ENCODE measurements at places on chromosomes 2 and 18.

GRCh38 chr2:71379086-71379485 is 47.5 kb downstream of the ZNF638 start:
- no peak for DNase-seq

DNA sequence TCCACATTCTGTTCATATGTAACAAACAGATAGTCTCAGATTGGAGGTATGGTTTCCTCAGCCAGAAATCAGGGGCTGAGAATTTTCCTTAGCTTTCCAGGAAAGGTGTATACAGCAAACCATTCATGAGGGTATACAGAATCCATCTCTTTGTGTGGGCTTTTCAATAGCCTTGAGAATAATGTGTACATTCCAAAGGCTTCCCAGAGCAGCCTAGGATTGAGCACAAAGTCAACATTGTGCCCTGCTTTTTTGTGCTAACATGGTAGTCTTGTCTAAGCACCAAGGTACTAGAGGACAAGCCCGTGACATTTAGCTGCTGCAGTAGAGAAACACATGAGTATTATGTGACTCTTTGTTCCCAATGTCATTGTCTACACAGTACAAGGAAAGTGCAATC is 322.1 kb upstream of the TANK start:
- DNase-seq = no peak

DNA sequence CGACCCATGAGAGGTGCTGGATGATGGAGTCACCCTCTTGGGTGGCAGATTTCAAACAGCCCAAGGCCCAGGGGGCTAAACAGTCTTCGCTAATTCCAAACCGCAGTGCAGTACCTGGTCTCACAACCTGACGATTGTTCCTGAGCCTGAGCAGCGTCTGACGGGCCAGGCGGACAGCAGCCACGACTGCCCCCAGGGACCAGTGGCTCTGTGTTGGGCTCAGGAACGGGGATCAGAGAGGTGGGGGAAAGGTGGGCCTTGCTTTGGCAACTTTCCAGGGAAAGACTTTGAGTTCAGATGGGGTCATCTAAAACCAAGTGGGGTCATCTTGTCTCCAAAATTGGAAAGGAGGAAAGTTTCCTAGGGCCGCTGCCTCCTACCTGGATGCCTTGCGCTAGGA is 492 bp downstream of the COLEC11 start:
- no peak for DNase-seq

- no peak for DNase-seq
Measured at GRCh38 chr2:210288408-210288807, 26.6 kb downstream of the MYL1 start.

GRCh38 chr18:78621141-78621755 is 358.4 kb upstream of the SALL3 start:
- no peak for DNase-seq

GRCh38 chr2:158998551-158999248 is 30.3 kb downstream of the TANC1 start:
- no peak for DNase-seq

DNA sequence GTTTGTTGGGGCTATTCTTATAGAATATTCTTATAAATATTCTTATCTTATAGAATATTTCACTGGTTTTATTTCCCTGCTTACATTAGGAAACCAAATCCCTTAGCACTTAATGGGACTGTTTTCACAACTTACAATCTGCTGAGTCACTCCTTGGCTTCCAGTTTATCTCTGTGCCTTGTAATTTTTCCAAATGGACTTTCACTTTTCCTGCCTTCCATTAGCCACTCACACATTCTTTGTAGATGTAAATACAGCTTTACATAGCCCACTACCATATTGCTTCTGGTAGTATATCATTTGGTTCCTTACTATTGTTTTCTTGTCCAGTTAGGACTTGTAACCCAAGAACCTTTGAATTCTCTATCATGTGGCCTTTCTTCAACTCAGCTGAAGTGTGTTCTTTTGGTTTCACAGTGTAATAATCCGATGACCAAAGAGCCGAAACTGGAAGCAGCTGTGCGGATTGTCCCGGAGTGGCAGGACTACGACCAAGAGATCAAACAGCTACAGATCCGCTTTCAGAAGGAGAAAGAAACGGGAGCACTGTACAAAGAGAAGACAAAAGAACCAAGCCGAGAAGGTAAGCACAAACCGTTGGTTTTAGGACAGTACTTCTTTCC is 96.1 kb downstream of the UGGT1 start:
- no peak for DNase-seq

DNA sequence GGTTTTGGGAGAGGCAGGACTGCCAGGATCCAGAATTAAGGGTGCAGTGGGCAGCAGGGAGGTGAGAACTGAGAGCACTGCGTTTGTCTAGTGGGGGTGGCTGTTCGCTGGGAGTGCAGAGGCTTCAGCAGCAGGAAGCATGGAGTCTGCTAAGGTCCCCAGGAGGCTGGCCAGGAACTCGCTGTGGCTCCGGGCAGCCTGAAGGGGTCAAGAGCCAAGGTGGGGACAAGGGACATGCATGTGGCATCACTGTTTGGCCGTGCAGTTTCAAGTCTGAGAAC is 43.2 kb upstream of the SEMA4C start:
- no peak for DNase-seq

DNA sequence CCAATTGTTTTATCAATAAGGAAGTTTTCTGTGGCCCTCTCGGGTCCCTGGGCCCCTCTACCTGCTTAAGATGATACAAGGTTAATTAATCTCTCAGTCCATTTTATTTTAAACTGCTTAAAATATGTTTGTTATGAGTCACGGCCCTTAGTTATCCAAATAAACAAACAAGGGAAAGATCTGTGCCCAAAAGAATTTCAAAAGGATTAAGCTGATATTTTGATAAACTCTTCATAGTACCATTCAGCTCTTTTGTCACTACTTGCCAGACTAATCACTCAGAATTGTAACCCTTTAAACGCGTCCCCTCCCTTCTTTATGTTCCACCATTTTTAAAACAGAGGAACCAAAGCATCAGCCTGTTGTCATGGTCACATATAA is 144.7 kb upstream of the STK17B start:
- no peak for DNase-seq

GRCh38 chr18:63119647-63120046 is 199.9 kb downstream of the BCL2 start:
- DNase-seq = no peak

DNA sequence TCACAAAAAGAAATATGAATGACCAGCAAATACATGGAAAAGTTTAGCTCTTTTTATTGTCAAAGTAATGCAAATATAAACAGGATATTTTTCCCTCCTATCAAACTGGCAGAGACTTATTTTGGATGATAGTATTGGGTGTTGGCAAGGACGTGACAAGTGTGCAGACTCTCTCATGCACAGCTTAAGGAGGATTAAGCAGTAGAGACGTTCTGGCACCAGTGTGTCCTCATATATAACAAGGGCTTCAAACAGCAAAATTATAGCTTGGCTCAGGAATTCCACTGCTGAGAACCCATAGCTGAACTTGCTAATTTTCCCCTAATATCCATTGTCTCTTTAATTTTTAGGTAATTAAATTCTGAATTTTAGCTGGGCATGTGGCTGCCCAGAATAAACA is 114.4 kb downstream of the FAM124B start:
- no peak for DNase-seq

GRCh38 chr2:196961889-196962288 is 35.4 kb upstream of the PGAP1 start:
- DNase-seq = no peak

GRCh38 chr18:26746398-26746797 is 119.1 kb downstream of the AQP4 start:
- DNase-seq = no peak

GRCh38 chr2:220707261-220707660 is 864.8 kb downstream of the EPHA4 start:
- no peak for DNase-seq

DNA sequence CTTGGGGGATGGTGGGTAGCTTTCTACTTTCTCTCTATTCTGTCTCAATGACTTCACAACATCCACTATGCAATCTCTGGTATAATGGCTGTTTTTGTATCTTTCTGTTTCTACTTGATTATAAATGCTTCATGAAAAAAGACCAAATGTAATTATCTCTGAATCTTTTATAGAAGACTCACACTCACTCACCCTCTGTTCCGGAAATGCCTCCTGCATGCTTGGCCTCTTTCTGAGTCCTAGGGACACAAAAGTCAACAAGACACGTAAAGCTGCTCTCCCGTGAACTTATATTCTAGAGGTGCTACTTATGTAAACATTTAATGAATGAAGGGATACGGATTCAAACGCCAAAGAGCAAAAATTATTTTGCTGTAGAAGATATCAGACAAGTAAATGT is 502.2 kb upstream of the SOX11 start:
- no peak for DNase-seq

DNA sequence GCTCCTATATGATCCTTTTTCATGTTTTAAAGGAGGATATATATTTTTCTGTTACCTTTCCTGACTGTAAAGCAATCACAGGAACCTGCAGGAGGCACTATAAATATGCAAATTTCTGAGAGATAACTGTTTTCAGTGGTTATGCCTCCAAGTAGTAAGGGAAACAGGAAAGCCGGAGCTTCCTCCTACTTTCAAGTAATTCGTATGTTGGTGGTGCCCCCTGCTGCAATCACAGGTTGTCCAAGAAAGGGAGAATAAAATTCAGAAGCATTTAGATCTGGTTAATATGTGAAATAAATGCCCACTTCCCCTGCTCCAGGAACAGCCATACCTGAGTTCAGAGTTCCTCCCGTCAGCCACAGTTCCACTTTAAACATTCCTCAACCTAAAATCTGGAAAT is 12.0 kb upstream of the BCL11A start:
- DNase-seq = no peak

DNA sequence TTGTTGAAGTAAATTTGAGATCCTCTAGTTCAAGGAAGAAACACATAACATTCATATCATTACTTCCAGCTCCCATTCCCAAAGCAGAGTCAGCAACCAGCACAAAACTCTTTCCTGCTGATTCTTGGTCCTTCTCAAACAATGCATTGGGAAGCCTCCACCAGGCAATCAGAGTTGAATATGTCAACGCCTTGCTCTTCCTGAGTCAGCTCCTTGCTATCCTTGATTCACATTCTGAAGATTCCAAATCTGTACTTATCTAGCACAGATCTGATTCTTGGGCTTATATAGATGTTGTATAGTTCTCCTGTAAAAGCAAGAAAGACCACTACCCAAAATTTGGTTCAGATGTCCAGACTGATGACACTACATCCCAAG is 29.6 kb downstream of the CFAP210 start:
- DNase-seq = no peak

- DNase-seq = no peak
Measured at GRCh38 chr18:73235921-73236320, 368.1 kb upstream of the NETO1 start.

DNA sequence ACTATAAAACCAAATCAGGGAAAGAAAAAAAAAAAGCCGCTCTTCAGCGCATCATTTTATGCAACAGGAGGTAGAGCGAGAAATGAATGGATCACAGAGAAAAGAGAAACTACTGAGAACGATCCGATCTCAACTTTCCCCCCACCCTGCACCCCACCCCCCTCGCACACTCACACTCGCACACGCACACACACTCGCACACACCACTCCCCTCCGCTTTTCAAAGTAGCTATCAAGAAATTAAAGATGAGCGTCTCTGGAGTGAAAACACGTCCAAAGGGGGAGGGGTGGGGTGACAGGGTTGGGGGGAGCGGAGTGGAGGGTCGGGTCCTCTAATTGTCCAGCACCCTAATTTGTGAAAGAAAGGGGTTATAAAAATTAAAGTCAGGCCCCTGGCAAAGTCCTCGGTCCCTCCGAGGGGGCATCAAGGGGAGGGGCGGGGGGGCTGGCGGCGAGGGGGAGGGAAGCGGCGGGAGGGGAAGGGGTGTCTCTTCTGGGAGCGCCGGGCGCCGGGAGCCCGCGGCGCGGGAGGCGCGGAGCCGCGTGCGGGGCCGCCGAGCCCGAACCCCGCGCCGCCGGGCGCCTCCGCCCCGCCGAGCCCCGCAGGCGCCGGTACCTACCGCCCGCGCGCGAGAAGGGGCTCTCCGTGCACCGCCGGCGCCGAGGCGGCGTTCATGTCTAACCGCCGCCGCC is 428 bp downstream of the TCF4 start:
- no peak for DNase-seq

DNA sequence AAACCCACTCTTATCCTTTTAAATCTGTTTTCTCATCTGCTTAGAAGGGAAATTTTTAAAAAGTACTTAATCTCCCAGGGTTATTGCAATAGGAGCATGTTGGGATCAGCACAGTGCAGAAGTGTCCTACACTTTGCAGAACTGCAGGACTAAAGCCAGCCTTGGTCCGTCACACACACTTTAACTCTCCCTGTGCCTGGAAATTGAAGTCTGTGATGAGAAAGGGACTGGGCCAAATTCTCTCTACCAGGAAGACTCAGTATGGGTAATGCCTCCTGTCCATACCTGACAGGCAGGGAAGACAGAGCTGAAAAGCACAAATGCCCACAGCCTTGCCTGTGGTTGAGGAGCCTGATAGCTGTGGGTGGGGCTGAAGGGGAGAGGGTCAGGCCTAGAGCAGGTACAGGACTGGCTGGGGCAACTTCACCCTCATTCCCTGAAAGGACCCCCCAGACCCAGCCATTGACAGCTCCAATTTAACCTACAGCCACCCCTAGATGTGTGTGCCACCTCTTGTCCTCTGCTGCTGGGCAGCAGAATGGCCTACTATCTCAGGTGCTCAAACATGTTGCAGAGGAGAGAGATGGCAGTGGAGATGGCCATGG is 377.2 kb upstream of the KLHL29 start:
- DNase-seq = no peak

- no peak for DNase-seq
Measured at GRCh38 chr18:3902676-3903075, 452.7 kb downstream of the TGIF1 start.

- peak; percentile 28 for DNase-seq
Measured at GRCh38 chr18:79507076-79507545, 111.4 kb downstream of the NFATC1 start.

DNA sequence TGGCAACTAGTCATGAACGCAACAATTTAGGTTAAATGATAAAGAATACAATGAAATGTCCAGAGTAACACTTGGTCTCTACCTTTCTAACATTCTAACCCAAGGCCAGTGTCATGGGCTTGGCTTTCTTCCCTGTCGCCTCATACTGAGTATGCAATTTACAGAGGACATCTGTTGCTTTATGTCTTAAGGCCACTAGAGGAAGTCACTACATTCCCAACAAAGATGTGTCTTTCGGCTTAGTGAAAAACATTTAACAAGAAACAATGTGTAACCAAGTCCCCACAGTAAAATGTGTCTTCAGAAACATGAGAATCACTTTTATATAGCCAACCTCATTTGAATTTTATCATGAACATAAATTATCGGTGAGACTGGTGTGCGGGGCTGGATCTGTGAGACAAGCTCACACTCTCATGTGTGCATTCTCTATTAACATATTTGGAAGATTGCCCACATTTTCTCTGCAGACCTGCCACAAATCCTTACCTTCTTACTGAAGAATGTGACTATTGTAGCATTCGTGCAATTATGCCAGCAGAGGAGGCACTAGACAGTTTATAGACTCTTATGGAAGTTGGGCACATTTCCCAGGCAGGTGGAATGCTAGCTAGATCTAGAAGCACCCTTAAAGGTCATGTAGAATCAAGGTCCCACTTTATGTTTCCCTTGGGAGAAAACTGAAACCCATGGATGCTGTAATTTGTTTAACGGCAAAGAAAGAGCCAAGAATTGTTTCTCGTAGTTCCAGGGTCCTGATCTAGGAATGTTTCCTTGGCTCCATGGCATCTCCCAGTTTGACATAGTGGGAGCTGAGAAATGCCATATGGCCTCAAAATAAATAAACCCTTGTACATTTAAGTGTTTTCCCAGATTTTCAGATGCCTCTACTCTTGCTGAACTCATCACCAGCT is 101.8 kb downstream of the CD226 start:
- no peak for DNase-seq
